Bladder microvascular endothelial cell (primary cell): ENCODE measurements at places on chromosomes 7 and 10. TPM values are rescaled to one million over a fixed set of nuclear protein-coding genes. Genes with fewer than 3 reads are reported as not detected.

The TMEM72 gene
- not detected in 2 replicates for total RNA-seq

The NAT16 gene
- total RNA-seq, result not detected in 2 replicates

The MAP3K8 gene
- 2.4 and 5.5 TPM in 2 replicates for total RNA-seq

The C7orf57 gene
- 0.19 TPM in 1 of 2 replicates, not detected in the other for total RNA-seq

The OR2F2 gene
- total RNA-seq, result not detected in 2 replicates

The ACTL6B gene
- not detected in 2 replicates for total RNA-seq

The HOXA10 gene
- total RNA-seq, result 2.3 and 2.6 TPM in 2 replicates

The POLD2 gene
- total RNA-seq, result 59.3 and 60.7 TPM in 2 replicates

The PNLIPRP2 gene
- total RNA-seq, result not detected in 2 replicates

The FBXL15 gene
- 5.5 and 7.6 TPM in 2 replicates for total RNA-seq

The CCDC7 gene
- total RNA-seq, result 3.9 and 12.9 TPM in 2 replicates

The UNCX gene
- total RNA-seq, result not detected in 2 replicates

The CFAP43 gene
- total RNA-seq, result under 0.01 TPM in 1 of 2 replicates, not detected in the other
